AG04449 (cell line): ENCODE measurements at places on chromosomes 11 and 22.

- no peak for DNase-seq
Measured at GRCh38 chr11:107665018-107665417, 46.8 kb downstream of the SLN start.

- no peak for DNase-seq
Measured at GRCh38 chr22:23151827-23152226, 6.5 kb downstream of the RAB36 start.

DNA sequence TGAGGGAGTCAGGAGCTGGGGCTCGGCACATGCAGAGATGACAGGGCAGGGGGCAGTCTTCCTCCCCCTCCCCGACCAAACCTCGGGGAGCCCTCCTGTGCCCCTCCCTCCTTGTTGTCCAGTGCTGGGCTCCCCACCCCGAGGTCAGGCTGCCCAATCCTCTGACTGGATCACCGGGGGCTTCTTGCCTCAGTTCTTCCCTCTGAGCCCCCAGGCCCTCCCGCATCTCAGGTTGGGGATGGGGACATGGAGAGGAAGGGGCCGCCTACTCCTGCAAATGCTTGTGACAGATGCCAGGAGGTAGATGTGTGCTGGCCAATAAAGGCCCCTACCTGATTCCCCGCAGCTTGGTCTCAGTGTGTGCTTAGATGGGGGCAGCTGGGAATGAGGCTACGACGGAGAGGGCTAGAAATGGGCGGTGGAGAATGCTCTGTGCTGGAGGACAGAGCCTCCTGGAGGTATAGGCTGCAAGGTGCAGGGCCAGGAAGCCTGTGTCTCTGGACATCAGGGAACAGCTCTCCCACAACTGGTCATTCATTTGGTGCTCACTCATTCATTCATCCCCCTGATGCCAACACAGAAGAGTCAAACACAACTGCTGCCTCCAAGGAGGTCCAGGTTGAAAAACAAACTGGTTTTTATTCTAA is 8.4 kb downstream of the RHBDD3 start:
- DNase-seq: no peak

DNA sequence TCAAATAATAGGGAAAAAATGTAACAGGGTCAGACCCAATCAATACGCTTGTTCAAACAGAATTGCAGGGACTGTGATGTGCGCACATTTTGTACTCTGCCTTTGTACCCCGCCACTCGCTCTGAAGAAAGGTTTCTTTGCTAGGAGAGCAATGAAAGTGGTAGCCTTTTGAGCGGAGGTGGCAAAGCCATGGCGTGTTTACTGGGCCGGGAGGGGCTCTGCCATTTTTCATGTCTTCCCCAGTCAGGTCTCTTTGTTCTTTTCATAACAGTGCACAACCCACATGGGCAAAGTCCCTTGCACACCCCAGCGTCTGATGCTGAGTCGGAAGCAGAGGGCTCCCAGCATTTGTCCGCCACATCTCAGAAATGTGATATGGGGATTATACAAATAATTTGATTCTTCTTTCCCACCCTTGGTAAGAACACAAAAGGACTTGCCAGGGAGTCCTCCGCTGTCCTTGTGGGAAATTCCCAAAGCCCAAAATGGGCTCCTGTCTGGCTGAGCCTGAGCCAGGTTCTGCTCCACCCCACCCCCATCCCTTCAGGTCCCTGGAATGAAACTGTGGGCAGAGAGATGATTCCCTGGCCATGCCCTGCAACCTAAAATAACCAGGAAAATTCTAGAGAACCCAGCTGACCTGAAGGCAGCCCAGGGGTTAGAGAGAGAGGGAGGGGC is 36.6 kb downstream of the C11orf58 start:
- DNase-seq: no peak

- no peak for DNase-seq
Measured at GRCh38 chr11:46738887-46739286, 19.9 kb downstream of the F2 start.

- DNase-seq: no peak
Measured at GRCh38 chr11:61855939-61856680, 28.0 kb downstream of the FADS2 start.

DNA sequence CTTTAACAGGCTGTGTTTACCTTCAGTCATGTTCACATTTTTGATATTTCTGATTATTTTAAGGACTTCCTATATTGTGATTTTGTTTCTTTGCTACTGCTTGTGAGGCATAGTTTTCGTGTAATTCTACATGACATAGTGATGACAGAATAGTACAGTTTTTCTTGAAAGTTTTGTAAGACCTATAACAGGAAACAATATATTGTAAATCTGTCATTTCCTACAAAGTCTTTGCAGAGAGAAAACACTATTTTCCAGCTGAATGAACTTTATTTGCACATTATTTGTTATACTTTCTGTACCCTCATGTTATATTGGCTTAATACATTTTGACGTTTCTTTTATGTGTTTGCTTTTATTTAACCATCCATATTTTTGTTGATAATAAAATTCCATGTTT is 191.1 kb downstream of the TMEM135 start:
- DNase-seq: no peak
